ENCODE measurements at places on chromosomes 2 and 18. TPM values are rescaled to one million over a fixed set of nuclear protein-coding genes. Genes with fewer than 3 reads are reported as not detected.
A peak's percentile ranks its signal among the peaks of the same experiment; 100 is the strongest.

The CDH2 gene
- total RNA-seq: 382 TPM

The ATG16L1 gene
- total RNA-seq: 17.9 TPM

- H3K27ac ChIP-seq: no peak overlapping the region
- DNase-seq: no peak
- no peak overlapping the region for H3K4me3 ChIP-seq
- H3K36me3 ChIP-seq: no peaks in the 10 kb centered on the region
Measured at GRCh38 chr2:233953087-233953801, 36.1 kb downstream of the TRPM8 start.

The IL1RN gene
- 0.30 TPM for total RNA-seq

The ARPC2 gene
- total RNA-seq: 278 TPM

- H3K27me3 ChIP-seq: no peaks in the 10 kb centered on the region
- no peak for DNase-seq
- H3K27ac ChIP-seq: no peak overlapping the region
- no peaks in the 10 kb centered on the region for H3K36me3 ChIP-seq
Measured at GRCh38 chr2:126884861-126885750, 13.6 kb upstream of the TEX51 start.

DNA sequence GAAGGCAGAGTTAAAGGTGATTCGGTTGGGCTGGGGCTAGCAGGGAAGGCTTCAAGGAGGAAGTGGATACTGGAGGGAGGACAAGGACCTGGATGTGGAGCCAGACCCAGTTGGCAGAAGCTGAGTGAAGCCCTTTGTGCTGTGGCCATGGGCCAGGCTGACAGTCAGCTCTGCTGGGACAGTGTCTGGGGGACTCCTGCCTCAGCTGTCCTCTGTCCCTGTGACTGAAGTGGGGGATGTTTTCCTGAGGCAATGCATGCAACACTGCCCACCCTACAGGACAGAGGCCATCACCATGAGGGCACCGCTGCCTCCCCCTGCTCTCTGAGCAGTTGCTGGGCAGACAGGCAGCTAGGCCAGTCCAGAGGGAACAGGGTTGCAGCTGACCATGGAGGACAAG lies 40.0 kb downstream of the ST8SIA5 start:
- no peak overlapping the region for H3K4me3 ChIP-seq
- no peak overlapping the region for H3K27ac ChIP-seq
- peaks cover 26% of the 10 kb centered on the region for H3K4me1 ChIP-seq
- DNase-seq: no peak
- H3K27me3 ChIP-seq: no peaks in the 10 kb centered on the region
- no peaks in the 10 kb centered on the region for H3K36me3 ChIP-seq

- H3K36me3 ChIP-seq: peaks cover 72% of the 10 kb centered on the region
- H3K4me3 ChIP-seq: no peak overlapping the region
- H3K4me1 ChIP-seq: no peaks in the 10 kb centered on the region
- no peak for DNase-seq
- no peaks in the 10 kb centered on the region for H3K27me3 ChIP-seq
Measured at GRCh38 chr2:74880054-74880728, 46.3 kb downstream of the HK2 start.

The RUFY4 gene
- not detected for total RNA-seq

DNA sequence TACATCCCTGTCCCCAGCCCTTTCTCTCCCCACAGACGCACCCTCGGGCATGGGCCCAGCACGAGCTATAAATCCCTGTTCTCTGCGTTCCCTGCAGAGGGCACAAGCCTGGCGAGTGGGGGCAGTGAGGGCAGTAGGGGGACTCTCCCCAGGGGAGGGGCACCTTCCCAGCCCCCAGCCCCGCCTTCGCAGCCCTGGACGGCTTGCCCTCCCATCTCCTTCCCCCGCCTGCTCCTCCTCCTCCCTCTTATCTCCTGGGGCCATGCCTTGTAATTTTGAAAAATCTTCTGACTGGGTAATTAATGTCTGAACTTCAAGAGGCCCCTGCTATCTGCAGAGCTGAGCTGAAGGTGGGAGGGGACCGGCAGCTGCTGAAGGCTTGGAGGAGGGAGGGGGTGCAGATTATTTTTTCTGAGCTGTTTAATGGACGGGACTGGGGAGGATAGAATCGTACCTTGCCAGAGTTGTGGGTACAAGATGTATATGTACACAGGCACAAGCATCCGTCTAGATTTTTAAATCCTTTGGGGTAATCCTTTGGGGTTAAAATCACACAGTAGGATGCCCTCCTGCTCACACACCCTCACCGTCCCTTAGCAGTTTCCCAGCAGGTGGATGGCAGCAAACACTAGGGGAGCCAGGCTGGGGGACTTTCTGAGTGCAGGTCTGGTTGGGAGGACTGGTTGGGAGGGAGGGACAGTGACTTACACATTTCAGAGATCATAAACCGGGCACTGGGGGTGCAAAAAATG lies 121.9 kb downstream of the SMAD7 start:
- no peak overlapping the region for H3K27ac ChIP-seq
- H3K4me1 ChIP-seq: peaks cover 53% of the 10 kb centered on the region
- no peaks in the 10 kb centered on the region for H3K27me3 ChIP-seq
- peak; percentile 17 for DNase-seq
- no peak overlapping the region for H3K4me3 ChIP-seq
- H3K36me3 ChIP-seq: no peaks in the 10 kb centered on the region

The ACTG2 gene
- total RNA-seq: 1.3 TPM

DNA sequence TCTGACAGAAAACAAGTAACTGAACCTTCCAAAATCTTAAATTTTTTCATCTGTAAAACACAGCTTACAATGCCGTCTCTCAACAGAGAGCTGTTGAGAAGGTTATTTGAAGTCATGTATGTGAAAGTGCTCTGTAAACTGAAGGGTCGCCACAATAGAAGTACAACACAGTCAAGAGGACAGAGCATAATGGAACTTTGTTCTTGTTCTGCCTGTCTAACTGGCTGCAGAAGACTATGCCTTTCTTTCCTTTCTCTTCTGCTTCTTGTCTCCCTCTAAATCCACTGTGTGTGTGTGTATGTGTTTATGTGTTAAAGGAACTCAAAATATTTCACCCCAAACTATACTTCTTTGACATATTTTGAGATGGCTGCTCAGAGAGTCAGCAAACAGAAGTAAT lies 365.8 kb upstream of the RND3 start:
- no peaks in the 10 kb centered on the region for H3K27me3 ChIP-seq
- no peaks in the 10 kb centered on the region for H3K4me1 ChIP-seq
- H3K36me3 ChIP-seq: no peaks in the 10 kb centered on the region
- DNase-seq: no peak
- no peak overlapping the region for H3K27ac ChIP-seq
- H3K4me3 ChIP-seq: no peak overlapping the region

DNA sequence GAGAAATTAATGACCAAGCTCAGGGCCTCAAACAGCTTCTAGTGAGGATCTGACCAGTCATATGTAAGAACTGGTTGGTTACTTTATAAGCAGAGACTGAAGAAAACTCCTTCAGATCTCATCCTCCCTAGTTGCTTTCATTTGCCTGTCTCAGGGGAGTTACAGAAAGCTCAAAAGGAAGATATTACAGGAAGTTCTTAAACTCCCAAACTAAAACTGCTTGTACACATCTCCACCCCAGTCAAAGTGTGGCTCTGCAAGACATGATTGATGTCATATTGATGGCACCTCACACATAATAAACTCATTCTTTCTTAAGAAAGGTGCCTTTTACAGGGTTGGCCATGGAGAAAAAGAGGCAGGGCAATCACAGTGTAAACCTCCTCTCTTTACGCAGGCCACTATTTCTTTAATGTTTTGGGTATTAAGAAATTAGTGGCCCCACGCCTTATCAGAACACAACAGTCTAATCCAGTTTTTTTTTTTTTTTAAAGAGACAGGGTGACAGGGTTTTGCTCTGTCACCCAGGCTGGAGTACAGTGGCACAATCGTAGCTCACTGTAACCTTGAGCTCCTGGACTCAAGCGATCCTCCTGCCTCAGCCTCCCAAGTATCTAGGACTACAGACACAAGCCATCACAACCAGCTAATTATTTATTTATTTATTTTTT lies 62.6 kb upstream of the STK17B start:
- H3K27ac ChIP-seq: no peak overlapping the region
- peaks cover 30% of the 10 kb centered on the region for H3K4me1 ChIP-seq
- no peak overlapping the region for H3K4me3 ChIP-seq
- no peaks in the 10 kb centered on the region for H3K36me3 ChIP-seq
- H3K27me3 ChIP-seq: no peaks in the 10 kb centered on the region
- DNase-seq: no peak

DNA sequence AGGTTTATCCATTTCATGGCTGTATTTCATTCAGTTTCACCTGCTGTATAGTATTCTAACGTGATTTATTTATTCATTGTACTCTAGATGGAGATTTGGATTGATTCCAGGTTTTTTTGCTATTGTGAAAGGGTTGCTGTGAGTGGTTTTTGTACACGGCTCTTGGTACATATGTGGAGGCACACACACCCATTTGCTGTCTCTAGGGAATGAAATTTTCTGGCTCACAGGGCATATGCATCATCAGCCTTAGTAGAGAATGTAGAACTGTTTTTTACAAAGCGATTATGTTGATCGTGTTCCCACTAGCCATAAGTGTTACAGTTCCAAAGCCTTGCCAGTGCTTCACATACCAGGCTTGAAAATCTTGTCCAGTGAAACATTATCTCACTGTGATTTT lies 5.1 kb downstream of the SPTBN1 start:
- DNase-seq: no peak
- H3K36me3 ChIP-seq: no peaks in the 10 kb centered on the region
- H3K4me1 ChIP-seq: peaks cover 83% of the 10 kb centered on the region
- H3K27ac ChIP-seq: peak overlapping the region; percentile 97
- H3K4me3 ChIP-seq: no peak overlapping the region

DNA sequence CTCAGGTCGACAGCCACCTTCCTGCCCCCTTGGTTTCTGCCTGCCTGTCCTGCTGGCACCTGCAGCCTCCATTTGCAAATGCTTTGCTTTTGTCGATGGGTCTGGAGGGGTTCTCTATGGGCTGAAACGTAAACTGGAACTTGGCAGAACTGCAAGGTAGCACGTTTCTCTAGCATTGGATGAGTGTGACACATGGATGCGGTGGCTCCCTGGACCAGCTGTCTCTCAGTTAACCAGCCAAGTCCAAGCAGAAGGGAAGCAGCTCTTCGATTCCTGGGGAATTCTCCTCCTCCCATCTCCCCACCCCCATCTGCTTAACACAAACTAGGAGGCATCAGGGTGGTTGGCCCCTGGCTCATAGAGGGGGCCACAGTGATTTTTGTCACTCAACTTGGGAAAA lies 57.3 kb downstream of the ITGB1BP1 start:
- peaks cover 89% of the 10 kb centered on the region for H3K36me3 ChIP-seq
- no peak overlapping the region for H3K4me3 ChIP-seq
- DNase-seq: no peak
- peaks cover 7% of the 10 kb centered on the region for H3K4me1 ChIP-seq

- H3K27ac ChIP-seq: no peak overlapping the region
- no peaks in the 10 kb centered on the region for H3K4me1 ChIP-seq
- H3K27me3 ChIP-seq: no peaks in the 10 kb centered on the region
- no peak overlapping the region for H3K4me3 ChIP-seq
Measured at GRCh38 chr2:189425676-189426075, 15.6 kb upstream of the WDR75 start.

- H3K27me3 ChIP-seq: no peaks in the 10 kb centered on the region
- no peaks in the 10 kb centered on the region for H3K4me1 ChIP-seq
- H3K27ac ChIP-seq: no peak overlapping the region
- DNase-seq: no peak
- no peak overlapping the region for H3K4me3 ChIP-seq
Measured at GRCh38 chr2:85954590-85955458, 66.0 kb upstream of the ST3GAL5 start.

DNA sequence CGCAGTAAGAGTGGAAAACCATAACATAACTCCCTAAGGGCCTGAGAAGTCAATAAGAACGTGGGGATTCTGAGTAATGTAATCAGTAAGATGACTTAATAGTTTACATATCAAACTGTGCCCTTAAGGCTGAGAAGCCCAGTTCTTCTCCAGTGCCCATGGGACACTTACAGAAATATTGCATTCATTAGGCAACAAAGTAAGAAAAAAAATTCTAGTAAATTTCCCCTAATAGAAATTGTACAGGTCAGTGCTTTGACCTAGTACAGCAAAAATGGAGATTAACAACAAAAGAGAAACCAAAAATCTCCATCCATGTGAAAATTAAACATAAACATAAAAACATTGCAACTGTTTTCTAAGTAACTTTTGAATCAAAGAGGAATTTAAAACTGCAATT lies 139.8 kb upstream of the HS6ST1 start:
- no peak for DNase-seq
- no peaks in the 10 kb centered on the region for H3K4me1 ChIP-seq
- H3K27me3 ChIP-seq: no peaks in the 10 kb centered on the region
- H3K4me3 ChIP-seq: no peak overlapping the region

DNA sequence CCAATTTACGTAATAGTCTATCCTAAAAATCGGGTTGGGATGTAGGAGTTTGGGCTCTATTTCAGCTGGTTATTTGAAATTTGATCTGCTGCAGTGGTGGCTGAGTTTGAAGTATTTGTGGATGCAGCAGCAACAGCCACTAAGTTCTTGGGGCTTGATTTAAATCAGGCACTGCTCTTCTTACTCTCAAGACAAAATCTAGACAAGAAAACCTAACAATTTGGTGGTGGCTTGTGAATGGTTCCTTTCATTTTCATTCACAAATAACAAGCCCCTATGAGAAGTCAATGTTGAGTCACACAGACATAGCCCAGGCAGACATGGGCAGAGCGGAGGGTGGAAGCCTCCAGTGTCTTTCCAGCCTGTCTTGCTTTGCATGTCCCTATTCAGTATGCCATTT lies 199.3 kb downstream of the LTBP1 start:
- DNase-seq: no peak
- no peaks in the 10 kb centered on the region for H3K36me3 ChIP-seq
- H3K4me1 ChIP-seq: peaks cover 23% of the 10 kb centered on the region
- no peak overlapping the region for H3K4me3 ChIP-seq

DNA sequence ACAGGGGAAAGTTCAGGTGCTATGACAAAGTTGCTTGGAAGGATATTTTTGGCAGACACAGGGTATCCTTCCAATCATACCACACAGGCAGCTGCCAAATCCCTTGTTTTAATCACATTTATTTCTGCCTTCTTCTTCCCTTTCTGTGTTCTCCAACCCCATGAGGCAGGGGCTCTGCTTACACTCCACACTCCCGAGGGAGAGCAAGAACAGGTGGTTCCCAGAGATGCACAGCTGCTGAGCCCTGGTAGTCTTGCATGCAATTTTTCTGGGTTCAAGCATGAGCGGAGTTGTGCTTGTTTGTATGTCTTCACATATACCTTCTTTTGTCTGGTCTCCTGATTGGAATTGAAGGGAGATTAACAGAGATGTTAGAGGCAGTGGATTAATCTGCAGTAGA lies 251.7 kb upstream of the ST6GAL2 start:
- no peak overlapping the region for H3K4me3 ChIP-seq
- H3K36me3 ChIP-seq: no peaks in the 10 kb centered on the region
- H3K4me1 ChIP-seq: no peaks in the 10 kb centered on the region
- DNase-seq: no peak
- no peaks in the 10 kb centered on the region for H3K27me3 ChIP-seq
- no peak overlapping the region for H3K27ac ChIP-seq

- H3K36me3 ChIP-seq: no peaks in the 10 kb centered on the region
- H3K4me3 ChIP-seq: no peak overlapping the region
Measured at GRCh38 chr2:74925361-74925786, 33.1 kb upstream of the POLE4 start.

The LRATD1 gene
- 0.07 TPM for total RNA-seq
